ENCODE measurements at places on chromosomes 11 and 22.

- DNase-seq: no peak
These were observed 415.9 kb downstream of the METTL15 start for GRCh38 chr11:28524098-28524497.

DNA sequence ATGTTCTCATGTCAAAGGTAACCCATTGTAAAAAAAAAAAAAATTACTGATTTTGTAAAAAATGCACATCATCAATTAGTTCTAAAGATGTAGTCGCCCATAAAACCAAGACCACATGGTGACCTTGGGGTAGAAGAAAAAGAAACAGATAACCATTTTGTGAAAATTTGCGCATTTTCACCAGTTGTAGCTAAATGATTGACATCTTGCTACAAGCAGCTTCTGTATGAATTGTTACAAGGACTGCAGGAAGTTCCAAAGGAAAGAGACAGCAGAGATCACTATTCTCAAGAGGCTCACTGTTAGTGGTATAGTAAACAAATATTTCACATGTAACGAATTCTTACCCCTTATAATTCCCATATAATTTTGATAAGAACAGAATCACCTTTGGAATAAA is 48.7 kb downstream of the MAML2 start:
- no peak for DNase-seq

GRCh38 chr11:63613517-63614135 is 607 bp downstream of the PLAAT3 start:
- DNase-seq: no peak

GRCh38 chr11:84106541-84106940 is 820.4 kb upstream of the CCDC90B start:
- DNase-seq: no peak

- DNase-seq: no peak
These were observed 716.6 kb downstream of the BRD1 start for GRCh38 chr22:49111085-49111484.

Measured in cardiac septum (tissue), 1 donor.